Femur (tissue), 1 donor: ENCODE measurements at places on chromosomes 1 and 21.

DNA sequence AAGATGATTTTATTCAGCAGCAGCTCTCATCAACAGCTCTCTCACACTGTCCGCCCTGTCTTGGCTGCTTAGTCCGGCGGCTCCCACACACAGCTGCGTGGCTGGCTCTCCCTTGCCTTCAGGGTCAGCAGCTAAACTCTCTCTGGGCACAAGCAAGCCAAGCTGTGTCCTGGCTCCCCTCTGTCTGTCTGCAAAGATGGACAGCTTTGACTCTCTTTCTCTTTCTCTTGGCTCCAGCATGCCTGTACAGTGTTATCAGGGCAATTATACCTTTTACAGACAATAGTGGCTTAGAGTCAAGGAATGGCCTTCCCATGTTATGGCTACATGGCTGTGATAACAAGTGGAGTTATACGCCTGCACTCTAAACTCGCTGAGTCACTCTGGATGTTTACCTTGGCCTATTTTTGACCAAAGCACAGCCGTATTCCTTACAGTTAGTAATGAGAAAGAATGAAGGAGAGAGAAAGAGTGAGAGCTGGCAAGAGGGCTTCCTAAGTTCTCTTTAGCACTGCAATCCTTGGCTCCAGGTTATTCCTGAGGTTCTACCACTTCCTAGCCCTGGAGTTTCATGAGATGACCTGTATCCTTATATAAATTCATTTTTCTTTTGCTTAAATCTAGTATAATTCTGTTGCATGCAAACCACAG, 59.9 kb upstream of the ZSWIM5 start:
- peak; percentile 48 for DNase-seq

GRCh38 chr1:150548632-150549495, at the start of gene ADAMTSL4:
TSS of gene ADAMTSL4 (plus strand) at chr1:150549408. CDS start at chr1:150552289, 2,881 bp downstream.
- peak; percentile 82 for DNase-seq

- DNase-seq = no peak
Measured at GRCh38 chr1:156684227-156684782, 7.1 kb upstream of the NES start.

- peak; percentile 97 for DNase-seq
Measured at GRCh38 chr1:222713091-222713961, 962 bp downstream of the BROX start.

DNA sequence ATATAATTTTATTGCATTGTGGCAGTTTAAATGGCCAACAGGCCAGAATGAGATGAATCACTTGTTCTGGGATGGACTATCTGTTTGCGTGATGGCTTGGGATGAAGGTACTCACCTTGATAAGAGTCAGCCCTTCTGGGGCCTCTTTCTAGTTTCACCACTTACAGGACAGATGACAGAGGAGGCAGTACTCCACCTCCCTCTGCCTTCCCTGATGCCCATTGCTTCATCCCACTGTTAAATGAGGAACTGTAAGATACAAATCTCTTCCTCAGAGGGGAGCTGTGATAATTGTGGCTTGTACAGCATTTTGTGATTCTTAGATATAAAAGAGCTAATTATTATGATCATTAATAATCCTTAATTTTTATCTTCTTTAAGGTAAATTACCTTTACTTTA, 3.7 kb upstream of the TCHH start:
- no peak for DNase-seq

DNA sequence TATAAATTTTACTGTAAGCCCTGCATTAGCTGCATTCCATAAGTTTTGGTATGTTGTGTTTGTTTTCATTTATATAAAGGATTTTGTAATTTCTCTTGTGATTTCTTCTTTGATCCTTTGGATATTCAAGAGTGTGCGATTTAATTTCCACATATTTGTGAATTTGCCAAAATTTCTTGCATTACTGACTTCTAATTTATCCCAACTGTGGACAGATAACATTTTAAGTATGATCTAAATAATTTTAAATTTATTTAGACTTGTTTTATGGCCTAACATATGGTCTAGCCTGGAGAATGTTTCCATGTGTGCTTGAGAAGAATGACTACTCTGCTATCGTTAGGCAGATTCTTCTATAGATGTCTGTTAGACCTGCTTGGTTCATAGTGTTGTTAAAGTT, 23.2 kb downstream of the RPE65 start:
- no peak for DNase-seq

- DNase-seq = no peak
Measured at GRCh38 chr1:162072740-162073139, 3.2 kb downstream of the NOS1AP start.

GRCh38 chr1:79741720-79742421, 735.3 kb upstream of the ADGRL4 start:
- no peak for DNase-seq

- no peak for DNase-seq
Measured at GRCh38 chr1:178055779-178056471, 38.0 kb upstream of the RASAL2 start.

- no peak for DNase-seq
Measured at GRCh38 chr1:168714012-168714411, 15.0 kb downstream of the DPT start.

GRCh38 chr21:18349468-18349867, 54.1 kb downstream of the TMPRSS15 start:
- DNase-seq = no peak

DNA sequence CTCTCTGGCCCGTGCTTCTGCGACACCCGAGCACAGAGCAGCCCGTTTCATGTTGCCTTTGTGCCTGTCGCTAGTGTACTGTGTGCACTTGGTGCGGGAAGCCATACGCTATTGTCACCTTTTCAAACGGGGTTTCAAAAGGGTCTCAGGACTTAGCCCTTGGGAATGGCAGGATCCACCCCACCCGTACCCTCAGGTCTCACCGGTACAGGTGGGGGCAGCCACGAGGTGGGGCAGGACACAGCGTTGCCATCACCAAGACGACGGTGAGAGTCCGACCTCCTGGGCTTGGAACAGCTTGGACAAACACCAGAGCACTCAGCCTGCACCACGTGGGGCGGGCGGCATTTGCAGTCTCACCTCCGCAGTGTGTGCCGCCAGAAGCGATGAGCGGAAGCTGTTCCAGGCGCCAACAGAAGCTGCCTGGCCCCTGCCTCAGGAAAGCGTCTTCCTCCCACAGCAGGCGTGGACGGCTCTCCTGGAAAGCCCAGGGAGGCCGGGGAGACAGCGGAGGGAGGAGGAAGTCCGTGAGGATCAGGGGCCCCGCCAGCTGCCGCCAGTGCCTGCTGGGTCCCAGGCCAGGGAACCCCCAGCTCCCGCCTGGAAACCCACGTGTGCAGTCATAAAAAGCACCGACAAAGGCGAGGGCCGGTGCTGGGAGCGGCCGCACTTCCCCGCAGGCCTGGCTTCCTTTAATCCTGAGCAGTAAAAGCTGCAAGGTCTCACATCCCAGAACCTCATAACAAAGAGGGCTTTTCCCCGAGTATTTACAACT, 131.3 kb upstream of the ARHGEF16 start:
- peak; percentile 60 for DNase-seq

DNA sequence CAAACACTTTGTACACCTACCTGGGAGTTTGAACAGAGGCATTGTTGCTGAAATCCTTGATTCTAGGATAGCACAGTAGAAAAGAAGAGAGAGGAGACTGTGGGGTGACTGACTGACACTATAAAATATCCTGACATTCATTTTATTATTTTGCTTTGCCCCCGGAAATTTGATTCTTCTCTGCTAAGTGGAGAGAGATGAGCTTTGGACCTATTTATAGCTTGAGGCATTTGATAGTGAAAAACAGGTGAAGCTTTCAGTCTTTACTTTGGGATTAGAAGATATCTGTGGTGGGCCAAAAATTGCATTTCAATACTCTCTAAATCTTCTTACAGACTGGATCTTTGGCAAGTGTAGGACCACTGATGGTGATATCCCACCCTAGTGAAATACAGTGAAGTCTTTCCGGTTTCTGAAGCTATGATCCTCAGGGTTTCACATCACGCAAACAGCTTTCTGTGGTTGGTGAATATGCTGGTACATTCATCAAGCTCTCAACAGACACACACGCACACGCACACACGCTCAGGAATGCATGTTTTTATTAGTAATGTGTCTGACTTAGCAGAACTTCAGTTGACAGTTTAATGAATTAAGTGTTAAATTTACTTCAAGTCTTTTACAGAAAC, at the start of gene AMPD1:
AMPD1 (minus strand) TSS at position 117 of the 629 bp plus-strand sequence; CDS start at position 42, 75 bp downstream.
- no peak for DNase-seq

GRCh38 chr1:2344121-2344681, 47.2 kb downstream of the MORN1 start:
- peak; percentile 20 for DNase-seq

DNA sequence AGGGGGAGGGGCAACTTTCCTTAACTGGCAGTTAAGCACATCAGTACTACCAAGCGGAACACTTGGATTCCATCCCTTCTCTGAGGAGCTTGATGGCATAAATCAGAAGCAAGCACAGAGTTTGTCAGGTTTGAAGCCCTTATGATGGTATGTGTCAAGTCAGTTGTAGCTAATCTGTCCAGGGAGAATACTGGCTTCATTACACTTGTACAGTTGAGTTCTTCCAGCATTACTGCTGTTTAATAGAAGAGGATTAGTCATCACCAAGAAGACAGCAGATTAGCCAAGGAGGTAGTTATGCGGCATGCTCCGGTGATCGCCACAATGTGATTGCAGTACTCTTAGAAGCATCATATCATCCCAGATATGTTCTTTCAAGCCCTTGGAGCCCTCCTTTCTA, 2.1 kb upstream of the TDRD5 start:
- DNase-seq = no peak

- DNase-seq = no peak
Measured at GRCh38 chr1:61237659-61238358, 155.4 kb downstream of the NFIA start.

DNA sequence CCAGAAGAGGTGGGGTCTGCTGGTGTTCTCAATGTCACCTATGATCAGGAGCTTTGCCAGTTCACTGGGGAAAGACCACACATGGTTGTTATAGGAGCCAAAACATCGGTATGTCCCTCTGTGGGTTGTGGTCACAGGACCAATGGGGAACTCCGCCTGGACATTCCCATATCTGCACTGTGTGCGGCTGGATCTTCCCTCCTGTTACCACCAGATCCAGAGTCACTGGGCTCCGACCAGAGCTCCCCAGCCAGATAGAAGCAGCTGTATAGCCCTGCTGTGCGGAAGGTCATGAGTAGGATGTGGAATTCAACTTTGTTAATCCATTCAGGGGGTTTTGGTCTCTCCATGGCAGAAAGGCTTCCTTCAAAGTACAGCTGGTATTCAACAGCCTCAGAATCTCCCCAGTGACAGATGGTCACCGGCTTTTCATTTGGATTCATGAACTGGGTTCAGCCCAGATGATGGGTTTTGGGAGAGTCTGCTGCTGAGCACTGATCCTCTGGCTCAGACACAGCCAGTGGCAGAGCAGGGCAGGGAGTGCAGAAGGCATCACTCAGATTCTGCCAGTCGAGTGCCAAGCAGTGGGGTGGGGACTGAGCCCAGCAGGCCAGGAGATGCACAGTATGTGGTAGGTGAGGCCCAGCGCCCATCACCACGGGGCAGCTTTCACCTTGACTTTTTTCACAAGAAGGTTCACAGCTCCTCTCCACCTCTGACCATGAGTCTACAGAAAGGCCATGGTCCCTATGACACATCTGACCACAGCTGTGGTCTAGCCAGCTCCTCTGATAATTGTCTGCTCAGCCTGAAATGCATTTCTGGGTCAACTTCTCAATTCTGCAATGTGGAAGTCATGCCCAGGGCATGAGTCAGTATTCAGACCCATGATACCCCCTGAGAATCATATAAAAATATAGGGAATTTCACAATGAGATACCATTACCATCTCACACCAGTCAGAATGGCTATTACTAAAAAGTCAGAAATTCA, 2.9 kb upstream of the SHCBP1L start:
- DNase-seq = no peak

- no peak for DNase-seq
Measured at GRCh38 chr1:239189998-239190512, 196.3 kb upstream of the CHRM3 start.

- peak; percentile 87 for DNase-seq
Measured at GRCh38 chr1:54275349-54275748, 75.4 kb downstream of the MRPL37 start.

DNA sequence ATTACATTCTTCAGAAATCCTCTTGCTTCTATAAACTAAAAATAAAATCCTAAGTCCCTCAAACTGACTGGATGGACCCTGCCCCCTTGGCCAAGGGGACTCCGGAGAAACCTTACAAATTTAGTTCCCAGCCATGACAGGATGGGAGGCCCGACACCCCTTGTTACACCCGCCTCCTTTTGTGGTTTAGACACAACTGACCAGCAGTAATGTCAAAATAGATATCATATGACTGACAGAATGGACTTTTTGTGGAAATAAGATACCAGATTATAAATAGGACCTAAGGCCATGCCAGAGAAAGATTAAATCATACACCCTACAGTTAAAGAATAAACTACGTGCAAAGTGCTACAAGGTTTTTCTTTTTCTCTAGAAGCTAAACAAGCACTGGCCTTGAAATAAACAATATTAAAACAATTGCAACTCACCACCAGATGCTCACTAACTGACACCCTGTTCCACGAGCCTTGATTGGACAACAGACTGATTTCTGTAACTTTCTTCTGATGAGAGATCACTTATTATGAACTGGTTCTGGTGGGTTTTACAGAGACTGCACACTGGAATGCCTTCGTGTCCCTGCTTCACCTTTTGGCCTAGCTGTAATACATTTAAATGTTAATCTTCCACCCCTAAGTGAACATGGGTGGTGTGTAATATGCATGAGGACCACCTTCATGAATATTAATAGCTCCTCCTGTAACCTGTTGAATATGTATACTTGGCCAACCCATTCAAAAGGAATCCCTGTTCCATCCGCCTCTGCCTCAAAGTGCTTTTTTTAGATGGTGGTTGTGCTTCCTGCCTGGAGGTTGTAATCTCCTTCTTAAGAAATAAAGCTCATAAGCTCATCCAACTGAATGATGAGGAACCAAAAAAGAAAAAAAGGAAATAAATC, 99.6 kb downstream of the ODF2L start:
- DNase-seq = no peak

- no peak for DNase-seq
Measured at GRCh38 chr21:34590520-34590919, 24.4 kb downstream of the RCAN1 start.
